Caudate nucleus (tissue), 63 donors: ENCODE measurements at places on chromosomes 13 and 19.
A peak's percentile ranks its signal among the peaks of the same experiment; 100 is the strongest.

GRCh38 chr19:29278716-29279115 lies 65.8 kb upstream of the UQCRFS1 start:
- no peak for DNase-seq

DNA sequence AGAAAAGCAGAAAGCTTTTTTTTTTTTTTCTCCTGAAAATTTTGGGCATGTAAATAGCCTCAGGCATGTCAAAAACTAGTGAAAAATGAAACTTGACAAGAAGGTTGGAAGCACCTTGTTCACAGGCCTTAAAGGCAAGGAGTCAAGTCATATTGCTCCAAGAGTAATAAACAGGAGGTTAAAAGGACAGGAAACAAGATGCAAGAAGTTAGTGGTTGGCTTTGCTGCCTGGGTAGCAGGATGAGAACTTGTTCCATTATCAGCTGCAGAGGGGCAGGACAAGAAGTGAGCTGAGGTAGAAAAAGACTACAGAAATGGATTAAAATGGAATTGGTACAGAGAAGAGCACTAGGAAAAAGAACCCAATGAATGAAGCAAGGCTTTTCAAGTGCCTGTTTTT lies 242.6 kb downstream of the DCT start:
- no peak for DNase-seq

DNA sequence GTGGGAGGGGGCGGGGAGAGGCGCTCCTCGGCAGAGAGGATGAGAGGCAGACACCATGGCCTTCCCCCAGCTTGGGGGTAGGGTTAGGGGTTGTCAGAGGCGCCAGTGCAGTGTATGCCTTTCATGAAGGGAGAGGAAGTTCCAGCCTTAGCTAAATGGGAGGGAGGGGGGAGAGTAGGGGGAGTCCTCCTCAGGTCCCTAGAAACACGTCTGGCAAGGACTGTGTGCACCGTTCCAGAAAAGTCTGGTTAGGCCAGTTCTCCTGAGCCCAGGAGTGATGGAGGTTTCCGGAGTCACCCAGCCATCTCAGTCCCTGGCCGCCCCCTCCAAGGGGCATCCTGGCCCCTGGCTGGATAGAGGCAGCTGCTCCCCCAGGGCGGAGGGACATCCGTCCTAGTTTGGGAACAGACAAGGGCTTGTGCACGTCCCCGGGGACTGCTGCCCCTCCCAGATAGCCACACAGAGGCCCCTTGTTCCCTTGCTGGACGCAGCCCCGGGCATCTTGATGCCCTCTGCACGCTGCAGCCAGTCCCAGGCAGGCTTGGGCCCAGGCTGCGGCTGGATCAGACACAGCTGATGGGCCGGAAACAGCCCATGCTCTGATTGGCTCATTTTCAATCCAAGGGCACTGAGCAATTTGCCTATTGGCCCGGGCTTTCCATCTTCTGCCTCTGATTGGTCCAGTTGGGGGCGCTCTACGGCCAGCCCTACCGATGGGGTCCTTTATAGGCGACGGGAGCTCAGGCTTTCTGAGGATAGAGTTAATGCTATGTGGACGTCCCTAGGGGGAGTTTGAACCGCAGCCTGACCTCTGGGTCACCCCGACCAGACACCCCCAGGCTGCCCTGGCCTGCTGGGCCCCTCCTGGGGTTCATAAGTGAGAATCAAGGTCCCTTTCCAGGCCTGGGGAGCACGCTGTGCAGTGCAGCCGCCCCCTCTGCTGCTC lies 3.8 kb downstream of the S1PR2 start:
- DNase-seq: peak; percentile 94

GRCh38 chr19:3479834-3480215 lies 500 bp downstream of the SMIM24 start:
- no peak for DNase-seq

GRCh38 chr13:39038569-39039030 lies 344 bp downstream of the NHLRC3 start:
- no peak for DNase-seq

GRCh38 chr13:51914137-51914493 lies 52.3 kb downstream of the CCDC70 start:
- DNase-seq: no peak

DNA sequence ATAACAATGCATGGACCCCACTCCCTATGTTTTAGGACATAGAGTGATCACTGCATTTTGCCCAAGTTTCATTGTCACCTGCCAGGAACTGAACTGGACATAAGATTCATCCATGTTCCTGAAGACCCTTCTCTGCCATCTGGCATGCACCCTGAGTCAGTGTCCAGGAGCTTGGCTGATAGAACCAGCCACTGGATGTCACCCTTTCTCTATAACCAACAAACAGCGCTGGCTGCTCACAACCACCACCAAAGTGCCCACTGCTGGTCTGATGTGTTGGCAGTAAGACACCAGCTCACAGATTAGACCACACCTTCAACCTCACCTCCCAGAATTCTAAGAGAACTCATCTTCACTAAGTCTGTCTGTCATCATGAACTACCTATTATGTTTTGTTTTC lies 333.4 kb downstream of the ITGBL1 start:
- DNase-seq: no peak

DNA sequence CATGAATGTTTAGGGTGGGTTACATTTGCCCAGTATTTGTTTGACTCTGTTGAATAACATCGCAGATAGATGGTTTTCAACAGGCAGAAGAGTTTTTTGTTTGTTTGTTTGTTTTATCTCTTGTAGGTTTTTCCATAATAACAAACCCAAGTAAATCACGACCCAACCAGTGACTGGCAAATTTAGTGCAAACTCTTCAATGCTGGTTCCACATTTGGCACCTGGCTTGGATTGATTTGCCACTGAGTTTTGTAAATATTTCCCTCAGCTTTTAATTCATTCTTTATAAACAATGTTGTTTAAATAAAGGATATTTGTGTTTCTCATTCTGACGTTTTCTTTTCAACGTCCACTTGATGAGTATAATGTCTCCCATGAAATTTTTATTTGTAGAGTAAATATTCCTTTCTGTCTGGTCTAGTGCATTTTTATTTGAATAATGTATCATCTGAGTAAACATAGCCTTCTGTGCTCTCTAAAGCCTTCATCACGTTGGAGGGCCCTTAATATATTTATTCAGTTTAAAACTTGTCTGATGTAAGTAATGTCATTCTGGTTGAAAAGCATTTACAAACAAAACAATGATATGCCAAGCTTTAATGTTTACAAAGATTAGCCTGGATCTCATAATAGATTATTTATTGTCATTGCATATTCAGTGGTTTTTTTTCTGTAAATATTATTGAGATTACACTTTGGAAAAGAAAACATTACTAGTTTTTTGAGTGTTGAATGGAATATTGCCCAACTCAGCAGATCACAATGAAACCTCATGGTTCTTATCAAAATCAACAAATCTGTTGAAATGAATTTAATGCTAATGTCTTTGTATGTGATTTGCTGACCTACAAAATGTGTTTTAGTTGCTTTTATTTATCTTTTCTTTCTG lies 90.4 kb upstream of the PEG3 start:
- DNase-seq: no peak

- DNase-seq: no peak
Observed at GRCh38 chr19:8221161-8221560, 12.0 kb downstream of the CERS4 start.

DNA sequence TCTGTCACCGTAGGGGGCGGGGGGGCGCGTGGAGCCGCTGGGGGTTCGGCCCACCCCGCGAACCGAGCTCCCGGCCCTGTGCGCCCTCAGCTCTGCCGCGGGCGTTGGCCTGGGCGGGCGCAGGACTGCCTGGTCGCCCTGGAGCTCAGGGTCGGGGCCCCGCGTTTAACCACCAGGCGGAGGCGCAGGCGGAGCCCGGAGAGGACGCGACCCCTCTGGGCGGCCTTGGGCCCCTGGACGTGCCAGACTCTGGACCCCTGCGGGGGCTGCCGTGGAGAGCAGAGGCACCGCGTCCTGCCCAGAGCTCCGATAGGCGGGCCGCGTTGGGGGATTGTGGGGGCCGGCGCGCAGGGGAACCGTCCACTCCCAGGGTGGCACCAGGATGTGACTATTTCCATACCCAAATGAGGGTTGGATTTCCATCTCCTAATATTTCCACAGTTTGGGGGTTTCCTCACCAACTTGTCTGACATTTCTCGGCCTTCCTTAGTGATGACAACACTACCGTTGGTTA lies 13.0 kb upstream of the USP29 start:
- no peak for DNase-seq

DNA sequence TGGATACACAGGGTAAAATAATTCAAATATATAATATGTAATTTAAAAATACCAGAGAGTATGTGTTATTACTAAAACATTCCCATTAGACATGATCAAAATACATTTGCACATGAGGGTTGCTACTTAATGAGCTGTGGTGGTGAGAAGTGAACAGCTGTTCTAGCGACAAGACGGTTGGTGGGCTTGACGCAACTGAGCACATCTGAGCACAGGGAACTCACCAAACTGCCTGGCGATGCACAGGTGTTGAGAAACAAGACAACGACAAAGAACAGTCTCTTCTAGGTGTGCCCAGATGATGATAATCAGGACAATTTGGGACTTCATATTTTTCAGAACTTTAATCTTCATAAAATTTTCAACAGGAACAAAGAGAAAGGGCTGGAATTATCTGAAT lies 555.1 kb upstream of the SGCG start:
- no peak for DNase-seq

DNA sequence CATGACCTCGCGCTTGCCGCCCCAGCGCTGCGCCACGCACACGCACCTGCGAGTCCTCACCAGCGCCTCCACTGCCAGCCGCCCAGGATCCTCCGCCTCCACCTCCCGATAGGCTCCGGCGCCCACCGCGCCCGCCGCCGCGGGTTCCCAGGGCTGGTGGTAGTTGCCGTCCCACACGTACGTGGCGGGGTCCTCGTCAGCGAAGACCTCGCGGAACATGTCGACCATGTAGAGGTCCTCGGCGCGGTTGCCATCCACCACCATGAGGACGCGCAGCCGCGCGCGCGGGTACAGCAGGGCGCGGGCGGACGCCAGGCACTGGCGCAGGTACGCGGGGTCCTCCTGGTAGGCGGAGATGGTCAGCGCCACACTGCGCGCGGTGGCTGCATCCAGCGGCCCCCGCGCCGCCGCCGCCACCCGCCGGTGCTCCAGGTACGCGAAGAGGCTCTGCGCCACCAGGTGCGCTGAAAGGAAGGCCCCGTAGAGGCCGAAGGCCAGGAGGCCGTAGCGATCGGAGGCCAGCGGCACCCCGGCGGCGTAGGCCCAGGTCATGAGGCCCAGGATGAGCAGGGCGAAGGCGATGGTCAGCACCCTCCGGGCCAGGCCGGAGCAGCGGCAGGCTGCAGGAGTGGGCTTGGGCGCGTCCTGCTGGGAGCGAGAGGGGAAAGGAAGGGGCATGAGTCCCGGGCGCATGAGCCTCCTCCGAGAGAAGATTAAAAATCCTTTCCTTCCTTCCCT lies 4.4 kb downstream of the HAS1 start:
- DNase-seq: peak; percentile 22

DNA sequence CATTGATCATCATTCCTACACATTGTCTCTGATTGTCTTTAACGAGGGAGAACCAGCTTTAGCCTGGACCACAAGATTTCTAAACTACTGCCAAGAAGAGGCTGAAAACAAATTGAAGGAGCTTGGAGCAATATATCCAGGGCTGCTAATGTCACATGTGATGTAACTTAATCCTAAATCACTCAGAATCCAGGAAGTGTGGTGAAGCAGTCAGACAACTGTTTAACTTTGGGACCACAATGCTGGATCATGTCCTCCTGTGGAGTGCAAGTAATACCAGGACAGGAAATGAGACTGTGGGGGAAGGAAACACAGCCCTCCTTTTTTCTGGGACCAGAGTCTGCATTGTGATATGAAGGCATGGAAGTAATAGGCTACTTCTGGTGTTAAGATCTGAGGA lies 430.2 kb downstream of the KCTD12 start:
- DNase-seq: no peak

GRCh38 chr13:82898586-82898985 lies 983.7 kb downstream of the SLITRK1 start:
- DNase-seq: no peak

- no peak for DNase-seq
Observed at GRCh38 chr13:113905942-113906341, 42.1 kb upstream of the GAS6 start.

- DNase-seq: no peak
Observed at GRCh38 chr13:22505489-22505888, 675.3 kb upstream of the SGCG start.

GRCh38 chr19:33296488-33296971 lies 5.8 kb downstream of the CEBPA start:
- no peak for DNase-seq

- DNase-seq: no peak
Observed at GRCh38 chr13:65090186-65090585, 2139.9 kb downstream of the PCDH9 start.

- no peak for DNase-seq
Observed at GRCh38 chr13:60931858-60932546, 483.6 kb downstream of the PCDH20 start.

DNA sequence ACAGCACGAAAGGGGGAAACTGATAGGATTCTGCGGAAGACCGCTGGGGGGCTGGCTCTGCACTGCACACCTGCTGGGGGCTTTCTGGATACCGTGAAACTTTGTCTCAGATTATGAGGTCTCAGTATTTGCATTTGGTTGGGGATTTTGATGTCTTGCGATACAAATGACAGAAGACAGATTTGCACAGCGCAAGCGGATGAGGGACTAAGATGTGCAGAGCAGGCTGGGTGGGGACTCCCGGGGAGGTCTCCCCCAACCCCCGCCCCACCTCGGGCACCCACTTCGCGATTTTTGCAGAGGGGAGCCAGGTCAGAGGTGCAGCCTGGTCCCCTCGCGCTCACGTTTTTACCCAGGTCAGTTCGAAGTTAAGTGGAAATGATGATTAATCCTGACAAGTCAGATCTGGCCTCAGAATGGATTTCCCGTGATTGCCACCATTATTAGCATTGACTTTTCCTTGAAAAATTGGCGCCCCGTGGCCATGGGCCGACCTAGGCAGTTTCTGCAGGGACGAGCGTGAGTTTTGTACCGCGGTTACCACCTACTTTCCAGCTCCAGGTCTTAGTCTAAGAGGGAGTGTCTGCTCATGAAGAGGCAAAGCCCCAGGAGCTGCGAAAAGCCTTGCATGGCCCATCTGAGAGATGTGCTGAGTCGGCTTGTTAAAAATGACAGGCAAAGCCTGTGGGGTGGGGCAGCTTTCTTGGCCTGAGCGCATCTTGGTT lies 1.3 kb upstream of the GJB2 start:
- no peak for DNase-seq

GRCh38 chr19:2148482-2149135 lies 2.8 kb downstream of the AP3D1 start:
- DNase-seq: no peak

DNA sequence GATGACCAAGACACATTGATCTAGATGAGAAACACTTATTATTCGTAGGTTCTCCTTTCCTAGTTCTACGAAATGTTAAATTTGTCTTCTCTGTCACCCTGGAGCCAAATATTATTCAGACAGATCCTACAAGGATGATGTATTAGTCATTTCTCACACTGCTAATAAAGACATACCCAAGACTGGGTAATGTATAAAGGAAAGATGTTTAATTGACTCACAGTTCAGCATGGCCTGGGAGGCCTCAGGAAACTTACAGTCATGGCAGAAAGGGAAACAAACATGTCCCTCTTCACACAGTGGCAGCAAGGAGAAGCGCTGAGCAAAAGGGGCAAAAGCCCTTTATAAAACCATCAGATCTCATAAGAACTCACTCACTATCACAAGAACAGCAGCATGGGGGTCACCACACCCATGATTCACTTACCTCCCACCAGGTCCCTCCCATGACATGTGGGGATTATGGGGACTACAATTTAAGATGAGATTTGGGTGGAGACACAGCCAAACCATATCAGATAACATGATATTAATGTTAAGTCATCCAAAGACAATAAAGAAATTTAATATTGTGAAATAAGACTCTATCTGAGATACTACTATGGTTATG lies 1248.8 kb upstream of the SLC10A2 start:
- DNase-seq: no peak

- no peak for DNase-seq
Observed at GRCh38 chr13:55576389-55576788, 1564.3 kb upstream of the PRR20A start.
